Endothelial cell (in vitro differentiated cells): ENCODE measurements at places on chromosomes 1 and 21.

DNA sequence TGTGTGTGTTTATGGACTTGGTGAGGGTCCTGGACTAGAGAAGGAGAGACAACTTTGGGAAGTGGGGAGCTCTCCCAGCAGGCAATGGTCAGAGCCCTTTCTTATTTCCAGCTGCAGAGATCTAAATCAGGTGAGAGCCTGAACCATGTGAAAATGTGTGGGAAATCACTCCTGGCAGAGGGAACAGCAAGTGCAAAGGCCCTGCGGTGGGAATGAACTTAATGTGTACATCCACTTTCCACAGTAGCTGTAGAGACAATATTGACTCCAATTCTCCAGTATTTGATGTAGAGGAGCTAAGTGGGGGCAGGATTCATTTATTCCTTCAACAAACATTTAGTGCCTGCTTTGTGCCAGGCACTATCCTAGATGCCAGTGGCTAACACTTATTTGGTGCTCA is 14.7 kb upstream of the POU3F1 start:
- DNase-seq, result no peak

DNA sequence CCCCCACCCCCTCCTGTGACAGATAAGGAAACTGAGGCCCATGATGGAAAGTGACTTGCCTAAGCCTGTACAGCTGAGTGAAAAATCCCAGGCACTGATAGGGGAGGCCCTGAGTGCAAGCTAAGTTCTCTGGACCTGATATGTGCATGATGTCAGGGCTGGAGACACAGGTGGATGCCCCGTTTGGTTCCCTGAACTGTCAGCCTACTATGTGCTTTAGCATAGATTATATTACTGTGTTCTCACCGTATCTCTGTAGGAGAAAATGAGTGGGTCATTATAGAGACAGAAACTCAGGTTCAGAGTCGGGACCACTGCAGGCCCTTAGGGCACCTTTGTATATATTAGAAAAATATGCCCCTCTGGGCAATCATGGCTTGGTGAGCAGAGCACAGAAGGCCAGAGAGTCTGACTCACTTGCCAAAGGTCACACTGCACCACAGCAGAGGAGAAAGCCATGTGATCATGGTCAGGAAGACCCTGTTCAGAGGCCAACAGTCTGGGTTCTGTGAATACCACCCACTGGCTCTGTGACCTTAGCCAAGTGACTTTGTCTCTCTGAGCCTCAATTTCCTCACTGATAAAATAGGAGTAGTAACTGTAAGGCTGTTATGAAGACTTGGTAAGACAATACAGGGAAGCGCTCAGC is 145.8 kb upstream of the WNT4 start:
- DNase-seq, result no peak

- no peak for DNase-seq
These were observed 121.1 kb downstream of the FOXD2 start for GRCh38 chr1:47558601-47559593.

GRCh38 chr1:237043846-237044636 is 2.1 kb downstream of the RYR2 start:
- no peak for DNase-seq

DNA sequence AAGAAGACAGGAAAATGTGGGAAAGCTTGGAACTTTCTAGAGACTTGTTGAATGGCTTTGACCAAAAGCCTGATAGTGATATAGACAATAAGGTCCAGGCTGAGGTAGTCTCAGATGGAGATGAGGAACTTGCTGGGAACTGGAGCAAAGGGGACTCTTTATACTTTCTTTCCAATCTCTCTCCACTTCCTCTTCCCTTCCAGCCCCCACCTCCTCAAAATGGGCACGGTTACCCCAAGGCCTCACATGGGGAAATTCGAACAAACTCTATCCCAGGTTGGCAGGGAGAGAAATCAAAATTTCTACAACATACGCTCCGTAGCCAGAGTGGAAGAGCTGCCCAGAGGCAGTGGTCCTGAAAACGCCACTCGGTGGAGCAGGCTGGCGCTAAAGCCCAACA is 15.2 kb downstream of the PPT1 start:
- no peak for DNase-seq

DNA sequence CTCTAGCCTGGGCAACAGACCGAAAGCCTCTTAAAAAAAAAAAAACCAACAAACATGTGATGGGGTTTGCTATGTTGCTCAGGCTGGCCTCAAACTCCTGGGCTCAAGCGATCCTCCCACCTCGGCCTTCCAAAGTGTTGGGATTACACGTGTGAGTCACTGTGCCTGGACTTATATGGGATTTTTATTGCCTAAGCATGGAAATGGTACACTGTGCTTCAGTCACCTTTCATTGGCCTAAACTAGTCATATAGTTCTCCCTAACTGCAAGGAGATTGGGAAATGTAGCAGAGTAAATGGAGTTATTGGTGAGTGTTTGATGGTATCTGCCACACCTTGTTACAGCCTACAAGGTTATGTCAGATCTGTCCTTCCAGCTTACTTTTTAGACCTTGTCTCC is 17.2 kb upstream of the MEF2D start:
- no peak for DNase-seq

GRCh38 chr1:54229281-54229891 is 29.4 kb downstream of the MRPL37 start:
- no peak for DNase-seq

- DNase-seq, result no peak
These were observed 9.7 kb downstream of the TLCD4 start for GRCh38 chr1:95126846-95127245.

DNA sequence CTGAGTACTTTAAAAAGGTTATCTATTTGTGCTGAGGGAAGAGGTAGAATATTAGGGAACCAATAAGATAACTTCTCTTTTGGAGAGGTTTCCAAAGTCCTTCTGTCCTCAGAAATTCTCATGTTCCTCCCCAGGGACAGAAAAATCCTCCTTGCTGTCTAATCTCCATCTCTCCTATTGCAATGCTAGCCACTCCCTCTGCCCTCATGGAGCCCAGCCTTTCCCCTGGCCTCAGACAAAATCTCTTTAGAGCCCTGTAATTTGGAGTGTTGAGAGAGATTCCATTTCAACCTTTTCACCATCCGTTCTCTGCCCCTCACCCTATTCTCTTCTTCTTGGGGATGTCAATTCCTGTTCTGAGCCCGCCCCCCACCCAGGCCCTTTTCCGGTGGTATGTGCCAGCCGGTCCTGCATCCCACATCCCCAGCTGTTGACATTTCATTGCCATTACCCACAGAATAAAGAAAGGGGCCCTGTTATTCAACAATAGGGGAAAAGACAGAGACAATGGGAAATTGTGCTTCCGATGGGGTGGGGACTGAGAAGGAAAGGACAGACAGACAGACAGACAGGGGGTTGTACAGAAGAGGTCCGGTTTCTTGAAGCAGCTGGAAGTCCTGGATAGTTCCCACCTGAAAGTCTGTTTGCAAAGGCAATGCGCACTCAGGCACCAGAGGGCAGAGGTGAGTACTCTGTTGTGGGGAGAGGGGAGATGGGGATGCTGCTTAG is at the start of gene HAPLN2:
Gene HAPLN2, plus strand, starts transcription at position 563 of the 729 bp plus-strand sequence. CDS start 4,076 bp downstream, outside the sequence.
- peak; percentile 73 for DNase-seq

- DNase-seq, result no peak
These were observed 3.1 kb downstream of the KCTD3 start for GRCh38 chr1:215569986-215570824.

DNA sequence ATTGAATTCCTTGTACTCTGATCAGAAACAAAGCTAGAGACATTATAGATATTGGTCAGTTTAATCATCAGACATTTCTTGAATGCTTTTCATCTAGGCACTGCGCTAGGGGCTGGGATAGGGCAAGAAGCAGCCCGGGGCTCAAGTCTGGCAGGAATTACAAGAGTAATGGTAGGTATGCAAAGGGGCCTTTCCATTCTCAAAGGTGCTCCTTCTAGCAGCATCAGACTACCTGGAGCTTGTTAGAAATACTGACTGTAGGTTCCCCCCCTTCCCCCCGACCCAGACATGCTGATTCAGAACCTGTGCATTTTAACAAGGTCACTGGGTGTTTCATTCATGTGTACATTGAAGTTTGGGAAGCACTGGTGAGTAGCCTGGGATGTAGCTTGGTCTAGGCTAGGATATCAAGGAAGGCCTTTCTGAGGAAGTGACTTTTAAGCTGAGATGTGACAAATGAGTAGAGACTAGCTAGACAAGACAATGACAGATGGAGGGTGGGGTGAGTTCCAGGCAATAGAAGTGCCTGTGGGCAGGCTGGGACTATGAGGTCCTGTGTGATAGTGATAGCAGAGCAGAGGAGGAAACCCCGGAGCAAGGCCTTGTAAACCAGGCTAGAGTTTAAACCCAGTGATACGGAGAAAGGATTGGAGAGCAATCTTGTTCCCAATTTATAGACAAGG is 26.3 kb downstream of the NFASC start:
- DNase-seq, result no peak

GRCh38 chr1:96723377-96723776 is 1.8 kb downstream of the PTBP2 start:
- DNase-seq, result no peak

DNA sequence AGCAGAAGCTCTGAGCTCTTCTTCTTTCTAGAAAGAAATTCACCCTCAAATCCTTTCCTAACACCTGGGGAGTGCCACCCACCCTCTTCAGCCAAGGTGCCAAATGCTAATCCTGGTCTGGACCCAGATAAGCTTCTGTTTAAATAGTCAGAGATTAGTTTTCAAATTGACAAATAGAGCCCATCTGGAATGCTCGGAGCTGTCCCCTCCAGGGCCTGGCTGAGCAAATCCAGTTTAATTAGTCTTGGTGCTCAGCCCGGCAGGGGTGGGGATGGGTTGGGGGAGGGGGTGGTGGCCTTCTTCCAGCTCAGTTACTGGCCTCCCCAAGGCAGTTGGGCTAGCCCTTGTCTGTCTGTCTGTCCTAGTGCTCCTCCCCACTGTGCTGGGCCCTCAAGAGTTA is 269.5 kb downstream of the GRIK3 start:
- DNase-seq, result no peak

GRCh38 chr1:203096566-203096965 is 10.8 kb upstream of the MYOG start:
- DNase-seq, result no peak

DNA sequence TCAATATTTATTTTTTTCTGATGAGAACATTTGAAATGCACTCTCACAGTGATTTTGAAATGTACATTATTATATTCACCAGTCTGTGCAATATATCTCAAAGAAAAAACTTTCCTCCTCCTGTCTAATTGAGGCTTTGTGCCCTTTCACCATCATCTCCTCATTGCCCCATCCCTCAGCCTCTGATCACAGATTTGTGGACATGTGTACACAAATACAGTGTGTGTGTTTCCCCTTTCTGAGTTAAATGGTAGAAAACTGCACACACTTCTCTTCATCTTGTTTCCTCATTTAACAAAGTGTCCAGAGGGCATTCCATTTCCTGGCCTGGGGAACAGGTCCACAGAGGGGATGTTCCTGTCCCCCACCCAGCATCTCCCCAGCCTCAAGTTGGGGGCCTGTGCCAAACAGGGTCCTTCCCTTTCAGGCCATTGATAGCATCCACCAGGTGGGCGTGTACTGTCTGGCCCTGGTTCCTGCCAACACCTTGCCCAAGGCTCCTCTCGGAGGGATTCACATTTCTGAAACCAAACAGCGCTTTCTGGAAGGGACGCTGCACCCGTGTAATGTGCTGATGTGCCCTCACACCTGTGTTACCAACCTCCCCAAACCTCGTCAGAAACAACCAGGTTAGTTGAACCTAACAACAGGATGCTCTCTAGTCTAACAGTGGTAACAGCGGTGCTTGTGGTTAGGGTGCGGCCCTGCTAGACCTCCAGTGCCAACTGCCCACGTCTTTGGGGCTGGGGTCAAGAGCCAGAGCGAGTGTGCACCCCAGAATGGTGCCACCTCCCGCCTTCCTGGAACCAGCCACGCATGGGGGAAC is 54.6 kb downstream of the S100B start:
- no peak for DNase-seq

DNA sequence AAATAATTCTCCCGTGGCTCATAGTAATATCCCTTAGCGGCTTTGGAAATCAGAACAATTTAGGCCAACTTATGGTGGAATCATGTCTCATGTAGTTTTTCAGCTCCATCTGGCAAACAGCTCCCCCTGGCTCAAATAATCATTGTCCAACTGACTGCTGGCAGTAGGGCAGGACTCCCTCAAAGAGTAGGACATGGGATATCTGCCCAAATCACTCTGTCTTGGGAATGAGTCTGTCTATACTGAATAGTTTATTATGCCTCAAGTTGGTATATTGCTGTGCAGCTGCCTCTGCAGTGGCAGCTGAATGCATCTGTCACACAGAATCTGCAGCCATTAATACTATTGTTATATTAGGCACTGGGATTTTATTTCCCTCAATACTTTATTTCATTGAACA is 255.7 kb downstream of the COL11A1 start:
- no peak for DNase-seq

DNA sequence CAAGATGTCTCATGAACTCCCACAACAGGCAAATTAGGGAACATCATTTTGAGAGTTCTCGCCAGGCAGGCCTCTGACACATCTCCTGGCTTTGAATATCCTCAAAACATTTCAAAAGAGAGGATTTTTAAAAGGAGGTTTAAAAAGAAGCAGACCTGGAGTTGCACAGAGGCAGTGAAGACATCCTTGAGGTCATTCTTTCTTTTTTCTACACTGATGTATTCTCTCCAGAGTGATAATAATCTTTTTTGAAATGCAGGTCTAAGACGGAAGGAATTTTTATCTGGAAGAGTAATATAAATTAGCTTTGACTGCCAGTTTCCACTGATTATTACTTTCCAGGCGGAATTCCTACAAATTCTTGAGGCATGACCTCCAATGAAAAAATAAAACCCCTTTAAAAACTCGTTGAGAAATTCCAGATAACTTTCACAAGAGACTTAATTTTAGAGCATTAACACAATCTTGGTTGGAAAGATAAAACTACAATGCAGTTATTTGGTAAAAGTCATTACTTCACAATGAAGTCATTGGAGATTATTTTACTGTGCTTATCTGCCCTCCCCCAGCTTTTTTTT is 125.0 kb downstream of the LYPLAL1 start:
- no peak for DNase-seq

- no peak for DNase-seq
These were observed 224.8 kb upstream of the KCNK2 start for GRCh38 chr1:214857716-214858115.

DNA sequence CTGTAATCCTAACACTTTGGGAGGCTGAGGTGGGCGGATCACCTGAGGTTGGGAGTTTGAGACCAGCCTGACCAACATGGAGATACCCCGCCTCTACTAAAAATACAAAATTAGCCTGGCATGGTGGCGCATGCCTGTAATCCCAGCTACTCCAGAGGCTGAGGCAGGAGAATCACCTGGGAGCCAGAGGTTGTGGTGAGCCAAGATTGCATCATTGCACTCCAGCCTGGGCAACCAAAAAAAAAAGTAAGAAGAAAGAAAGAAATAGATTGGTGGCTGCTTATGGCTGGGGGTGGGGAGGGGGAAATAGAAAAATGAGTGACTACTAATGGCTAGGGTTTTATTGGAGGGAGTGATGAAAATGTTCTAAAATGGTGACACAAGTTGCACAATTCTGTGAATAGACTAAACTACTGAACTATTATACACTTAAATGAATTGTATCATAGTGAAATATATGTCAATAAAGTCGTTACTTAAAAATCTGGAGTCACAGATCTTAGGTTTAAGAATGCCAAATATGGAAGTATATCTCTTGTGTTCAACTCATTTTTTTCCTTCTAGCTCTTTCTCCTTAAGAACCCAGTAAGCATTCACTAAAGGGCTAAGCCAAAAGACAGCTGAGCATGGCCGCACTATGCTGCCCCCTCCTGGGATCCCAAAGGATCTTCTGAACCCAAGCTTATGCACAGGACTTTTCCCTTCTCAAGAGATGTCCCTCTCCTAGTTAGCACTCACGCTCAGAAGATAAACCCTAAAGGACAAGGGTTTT is 3.2 kb upstream of the NPL start:
- DNase-seq, result peak; percentile 79

GRCh38 chr1:40905061-40905460 is 42.9 kb upstream of the CITED4 start:
- no peak for DNase-seq
